ENCODE measurements at places on chromosomes 7 and 10.

GRCh38 chr10:32328499-32328898 lies 18.5 kb downstream of the EPC1 start:
- no peak for DNase-seq

DNA sequence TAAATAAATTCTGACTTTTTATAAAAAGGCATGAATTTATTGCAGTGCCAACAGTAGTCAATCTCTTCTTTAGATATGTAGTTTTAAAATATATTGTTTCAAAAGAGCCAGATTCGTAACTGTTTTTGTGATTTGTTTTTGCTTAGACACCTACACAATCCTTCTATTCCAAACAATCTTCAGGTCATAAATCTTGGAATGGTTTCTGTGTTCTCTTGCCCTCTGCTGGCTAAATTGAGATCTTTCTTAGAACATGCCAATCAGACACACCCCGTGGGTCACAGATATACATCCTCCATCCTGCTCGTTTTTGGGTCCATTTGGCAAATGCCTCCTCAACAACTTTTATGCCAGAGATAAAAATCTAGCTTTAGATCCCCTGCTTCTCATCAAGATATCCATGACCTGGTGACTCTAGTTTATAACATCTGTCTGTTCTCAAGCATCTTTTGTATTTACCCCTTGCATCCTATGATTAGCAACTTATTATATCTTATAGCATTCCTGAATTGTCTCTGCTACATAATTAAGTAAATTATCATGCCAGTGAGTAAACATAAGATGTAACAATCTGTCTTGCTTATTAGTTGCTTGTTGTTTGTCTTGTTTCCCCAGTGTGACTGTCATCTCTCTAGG lies 35.3 kb upstream of the IFRD1 start:
- DNase-seq = no peak

GRCh38 chr10:127998501-127999144 lies 91.7 kb downstream of the PTPRE start:
- DNase-seq = no peak

GRCh38 chr10:27660711-27661110 lies 84.9 kb downstream of the MKX start:
- no peak for DNase-seq

DNA sequence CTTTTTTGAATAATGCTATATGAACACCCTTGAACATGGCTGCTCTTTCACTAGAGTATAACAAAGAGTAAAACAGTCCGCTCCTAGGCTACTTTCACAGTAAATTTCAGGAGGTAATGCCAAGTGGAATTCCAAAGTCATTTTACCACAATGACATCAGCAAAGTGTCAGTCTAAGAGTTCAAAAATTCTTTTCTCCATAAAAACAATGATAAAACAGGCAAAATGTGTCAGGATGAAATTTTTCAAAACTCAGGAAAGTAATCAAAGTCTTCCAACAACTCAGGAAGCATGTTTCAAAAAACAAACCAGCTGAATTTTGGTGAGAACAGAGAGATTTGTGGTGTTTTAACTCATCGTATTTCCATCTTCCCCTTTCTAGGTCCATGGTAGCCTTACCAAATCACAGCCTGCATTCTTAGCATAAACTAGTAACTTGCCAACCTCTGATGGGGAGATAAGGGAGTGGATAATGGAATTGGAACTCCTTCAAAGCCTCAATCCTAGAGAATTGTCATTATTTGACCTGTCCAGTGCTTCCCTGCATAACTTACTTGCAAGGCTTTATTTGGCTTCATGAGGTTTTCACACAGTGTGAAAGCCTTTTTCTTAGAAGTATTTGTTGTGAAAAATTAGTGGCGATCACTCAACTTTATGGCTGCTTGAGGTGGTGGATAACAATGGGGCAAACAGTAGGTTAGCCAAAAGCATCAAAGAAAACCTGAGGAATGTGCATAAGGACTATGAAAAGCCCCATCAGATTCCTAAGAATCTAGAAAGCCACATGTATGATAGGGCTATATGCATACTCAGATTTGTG lies 302.7 kb downstream of the HDAC9 start:
- DNase-seq = no peak

DNA sequence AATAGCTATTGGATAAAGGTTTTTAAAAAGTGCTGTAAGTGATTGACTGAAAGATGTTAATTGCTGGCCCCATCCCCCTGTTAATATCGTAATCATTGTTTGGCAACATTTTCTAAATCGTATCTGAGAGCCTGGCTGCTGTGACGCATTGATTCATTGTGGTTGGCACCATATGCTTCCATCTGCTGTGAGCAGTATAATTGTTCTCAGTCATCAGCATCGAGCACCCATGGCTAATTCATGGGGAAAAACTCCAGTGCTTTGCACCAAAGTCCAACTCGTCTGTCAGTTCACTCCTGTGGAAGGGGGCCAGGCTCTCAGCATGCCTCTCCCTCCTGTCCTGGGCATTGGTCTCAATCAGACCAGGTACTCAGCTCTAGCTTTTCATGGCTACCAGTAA lies 205.2 kb downstream of the STK31 start:
- no peak for DNase-seq

DNA sequence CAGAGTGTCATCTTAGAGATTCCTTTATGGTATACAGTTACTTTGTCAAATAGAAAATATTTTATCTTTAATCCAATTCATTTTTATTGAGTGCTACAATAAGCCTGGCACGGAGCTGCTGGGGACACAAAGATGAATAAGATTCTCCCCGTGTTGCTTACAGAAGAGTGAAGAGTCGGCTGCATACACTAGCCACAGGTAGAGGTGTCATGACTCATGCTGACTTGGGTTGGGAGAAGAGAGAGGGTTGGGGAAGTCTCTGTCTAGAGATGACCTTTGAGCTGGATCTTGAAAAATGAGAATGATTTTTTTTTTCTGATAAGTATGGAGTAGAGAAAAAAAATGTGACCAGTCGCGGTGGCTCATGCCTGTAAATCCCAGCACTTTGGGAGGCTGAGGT lies 289.9 kb upstream of the CELF2 start:
- no peak for DNase-seq

DNA sequence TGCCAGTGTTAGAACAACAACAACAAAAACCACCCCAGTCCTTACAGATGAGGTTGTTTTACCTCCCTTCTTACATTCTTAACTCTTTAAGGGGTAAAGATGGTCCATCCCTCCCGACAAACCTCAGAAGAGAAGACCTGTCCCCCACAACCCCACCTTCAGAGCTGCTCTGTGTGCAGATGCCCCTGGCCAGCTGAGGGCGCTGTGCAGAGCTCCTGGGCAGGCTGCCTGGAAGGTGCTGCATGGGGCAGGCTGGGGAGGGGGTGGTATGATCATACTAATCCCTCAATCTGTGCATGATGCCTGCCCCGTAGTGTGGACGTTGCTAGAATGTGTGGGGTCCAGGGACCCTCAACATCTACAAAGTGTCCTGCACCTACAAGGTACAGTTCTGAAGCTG lies 387.1 kb downstream of the INHBA start:
- no peak for DNase-seq

- DNase-seq = no peak
Observed at GRCh38 chr7:133593561-133593960, 340.7 kb downstream of the EXOC4 start.

- DNase-seq = no peak
Observed at GRCh38 chr10:130989670-130990232, 321.8 kb downstream of the TCERG1L start.

DNA sequence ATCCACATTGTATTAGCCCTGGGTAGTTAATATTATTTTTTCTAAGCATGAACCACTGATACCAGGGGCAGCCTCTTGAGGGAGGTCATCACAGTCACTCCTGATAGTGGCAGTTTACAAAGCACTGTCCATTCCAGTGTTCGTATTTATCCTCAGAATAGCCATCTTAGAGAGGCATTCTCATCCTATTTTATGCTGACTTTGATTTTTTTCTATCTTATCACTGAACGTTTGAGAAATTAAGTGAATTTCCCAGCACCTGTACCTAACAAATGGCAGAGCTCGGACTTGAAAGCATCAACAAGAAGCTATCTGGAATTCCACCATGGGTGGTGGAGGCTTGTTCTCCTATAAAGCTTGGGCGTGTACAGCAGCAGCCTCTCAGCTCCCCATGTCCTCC lies 26.1 kb upstream of the MGAM2 start:
- DNase-seq = no peak

DNA sequence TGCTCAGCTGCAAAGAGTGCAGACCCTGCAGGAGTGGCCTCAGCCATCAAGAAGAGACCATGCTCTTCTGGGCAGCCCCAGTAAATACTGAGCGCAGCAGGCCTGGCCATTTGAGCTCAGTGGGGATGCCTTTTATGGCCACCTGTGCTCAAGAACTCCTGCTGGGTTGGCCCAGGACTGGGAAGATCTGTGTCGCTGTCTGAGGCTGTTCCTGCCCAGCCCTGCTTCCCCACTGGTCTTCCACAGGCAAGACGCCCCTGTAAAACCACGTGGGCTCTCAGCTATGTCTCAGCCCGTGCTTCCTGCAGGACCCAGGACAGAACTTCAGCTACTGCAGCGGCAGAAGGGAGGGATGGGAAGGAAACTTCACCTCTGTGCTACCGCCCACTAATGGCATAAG lies 10.5 kb upstream of the PPIF start:
- no peak for DNase-seq

DNA sequence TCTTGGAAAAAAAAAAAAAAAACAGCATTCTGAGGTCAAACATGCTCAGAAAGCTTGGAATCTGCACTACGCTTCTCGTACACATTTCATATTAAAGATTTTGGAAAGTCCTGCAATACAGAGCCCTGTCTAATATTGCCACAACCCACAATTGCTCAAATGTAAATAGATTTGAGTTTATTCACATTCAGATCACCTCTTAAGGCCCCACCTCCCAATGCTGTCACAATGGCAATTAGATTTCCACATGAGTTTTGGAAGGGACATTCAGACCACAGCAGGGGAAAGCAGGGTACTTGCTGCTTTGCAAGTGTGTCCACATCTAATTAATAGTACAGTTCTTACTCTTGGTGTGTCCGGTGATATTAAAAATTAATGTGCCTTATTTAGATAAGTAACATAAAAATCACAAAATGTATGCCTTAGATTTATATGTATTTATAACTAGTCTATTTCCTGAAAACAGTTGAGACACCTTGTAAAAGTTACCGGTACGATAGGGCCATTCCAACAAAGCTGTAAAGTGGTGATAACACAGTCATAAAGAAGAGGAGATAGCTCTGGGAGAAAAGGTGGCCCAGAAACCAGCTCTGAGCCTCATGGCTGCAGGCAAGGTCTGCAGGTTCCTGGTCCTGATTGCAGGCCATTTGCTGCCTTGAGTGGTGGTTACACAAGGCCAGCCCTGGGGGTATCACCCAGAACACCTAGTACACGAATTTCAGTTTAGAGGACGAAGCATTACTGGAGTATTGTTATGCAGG lies 27.9 kb downstream of the EGFR start:
- no peak for DNase-seq

DNA sequence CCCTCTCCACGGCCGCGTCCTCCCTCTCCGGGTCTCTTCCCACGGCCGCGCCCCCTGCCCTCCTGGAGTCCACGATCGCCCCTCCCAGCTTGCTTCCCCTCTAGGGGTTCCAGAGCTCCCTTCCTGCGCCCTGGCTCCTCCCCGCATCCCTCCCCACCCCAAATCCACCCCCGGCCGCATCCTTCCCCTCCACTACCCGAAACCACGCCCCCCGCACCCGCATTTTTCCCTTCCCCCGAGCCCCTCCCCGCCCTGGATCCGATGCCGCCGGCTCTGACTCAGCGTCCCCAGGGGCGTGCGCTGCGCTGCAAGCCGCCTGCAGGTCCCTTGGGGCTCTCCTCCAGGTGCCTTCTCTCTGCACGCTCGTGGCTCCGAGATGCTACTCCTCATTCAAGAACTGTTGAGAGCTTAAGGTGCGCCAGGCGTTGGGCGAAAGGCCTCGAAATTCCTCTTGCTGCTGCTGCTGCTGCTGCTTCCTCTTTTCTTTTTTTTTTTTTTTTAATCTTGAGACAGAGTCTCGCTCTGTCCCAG lies 372 bp upstream of the TMEM130 start:
- DNase-seq = peak; percentile 20

- DNase-seq = no peak
Observed at GRCh38 chr7:6478186-6478585, 30.4 kb upstream of the DAGLB start.

DNA sequence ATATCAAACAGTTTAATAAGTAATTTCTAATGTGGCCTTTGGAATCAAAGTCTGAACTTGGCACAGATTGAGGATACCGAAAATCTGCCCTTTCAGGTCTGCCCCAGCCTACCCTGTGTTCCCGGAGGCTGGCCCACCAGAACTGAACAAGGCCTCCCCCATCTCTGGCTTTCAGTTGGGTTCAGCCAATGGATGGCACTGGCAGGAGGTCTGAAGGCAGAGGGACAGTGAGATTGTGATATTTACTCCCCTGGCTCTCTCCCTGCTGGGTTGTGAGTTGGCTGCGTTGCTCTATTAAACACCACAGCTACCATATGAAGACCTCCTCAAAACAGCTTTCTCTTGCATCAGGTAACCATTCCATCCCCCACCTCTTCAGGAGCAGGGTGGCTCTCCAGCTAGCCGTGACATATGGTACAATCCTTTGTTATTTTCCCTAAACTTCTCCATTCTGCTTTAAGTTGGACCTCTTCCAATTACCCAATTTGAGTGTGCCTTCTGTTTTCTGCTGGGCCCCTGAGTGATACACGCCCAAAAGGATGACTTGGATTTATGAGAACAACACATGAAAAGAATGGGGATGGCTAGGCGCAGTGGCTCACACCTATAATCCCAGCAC lies 28.1 kb downstream of the DNMBP start:
- DNase-seq = no peak

GRCh38 chr7:127362364-127363027 lies 30.0 kb downstream of the ZNF800 start:
- no peak for DNase-seq

- DNase-seq = no peak
Observed at GRCh38 chr7:28942168-28942567, 16.0 kb downstream of the TRIL start.

- no peak for DNase-seq
Observed at GRCh38 chr7:6269527-6269926, 2.9 kb downstream of the CYTH3 start.

GRCh38 chr7:11540271-11540761 lies 291.7 kb downstream of the THSD7A start:
- no peak for DNase-seq

- DNase-seq = no peak
Observed at GRCh38 chr7:36176697-36177096, 23.6 kb downstream of the EEPD1 start.
